Stomach (tissue), 19 donors: ENCODE measurements at places on chromosomes 7 and 10. TPM values are rescaled to one million over a fixed set of nuclear protein-coding genes. Genes with fewer than 3 reads are reported as not detected.

Gene RBM48
- total RNA-seq = 11.3 TPM

Gene GNGT1
- total RNA-seq = not detected

Gene LUC7L2
- total RNA-seq = 42.4 TPM

Gene TNPO3
- 25.2 TPM for total RNA-seq

Gene AZGP1
- total RNA-seq = not detected

Gene REPIN1
- 104 TPM for total RNA-seq

Gene CLEC2L
- not detected for total RNA-seq

Gene TMEM213
- not detected for total RNA-seq

Gene PLEKHS1
- total RNA-seq = 1.7 TPM

Gene GLI3
- total RNA-seq = 0.29 TPM

Gene EGR2
- 0.73 TPM for total RNA-seq

Gene NPC1L1
- total RNA-seq = 1.1 TPM

Gene HERPUD2
- total RNA-seq = 18.4 TPM
